Activated B cell treated with CpG ODN at 0.5 μM for 24 hours (primary cell): ENCODE measurements at places on chromosomes 7 and 10. TPM values are rescaled to one million over a fixed set of nuclear protein-coding genes. Genes with fewer than 3 reads are reported as not detected.

Gene DNAJB9
- total RNA-seq = 9.0 and 9.9 TPM in 2 replicates

GRCh38 chr10:23376229-23376655 is 31.6 kb upstream of the C10orf67 start:
- DNase-seq = no peak

Gene PPA1
- 107 and 118 TPM in 2 replicates for total RNA-seq

Gene CASP2
- total RNA-seq = 59.5 and 62.2 TPM in 2 replicates
